ENCODE measurements at places on chromosomes 12 and 14. TPM values are rescaled to one million over a fixed set of nuclear protein-coding genes. Genes with fewer than 3 reads are reported as not detected.

DNA sequence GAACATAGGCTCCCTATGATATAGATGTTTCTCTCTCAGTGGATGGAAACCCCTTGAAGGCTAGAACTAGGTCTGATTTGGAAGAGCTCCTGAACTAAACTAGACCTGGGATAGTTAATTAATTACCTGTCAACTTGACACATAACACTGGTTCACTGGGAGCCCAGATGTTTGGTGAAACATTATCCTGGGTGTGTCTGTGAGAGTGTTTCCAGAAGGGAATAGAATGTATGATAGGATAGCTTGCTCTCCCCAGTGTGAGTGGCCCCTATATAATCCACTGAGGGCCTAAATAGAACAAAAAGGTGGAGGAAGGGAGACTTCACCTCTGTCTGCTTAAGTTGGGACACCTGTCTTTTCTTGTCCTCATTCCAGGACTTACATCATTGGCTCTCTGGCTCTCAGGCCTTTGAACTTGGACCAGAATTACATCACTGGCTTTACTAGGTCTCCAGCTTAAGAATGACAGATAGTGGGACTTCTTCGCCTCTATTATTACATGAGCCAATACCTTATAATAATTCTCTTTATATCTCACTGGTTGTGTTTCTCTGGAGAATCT lies 194.1 kb downstream of the KTN1 start:
- no peak for DNase-seq

DNA sequence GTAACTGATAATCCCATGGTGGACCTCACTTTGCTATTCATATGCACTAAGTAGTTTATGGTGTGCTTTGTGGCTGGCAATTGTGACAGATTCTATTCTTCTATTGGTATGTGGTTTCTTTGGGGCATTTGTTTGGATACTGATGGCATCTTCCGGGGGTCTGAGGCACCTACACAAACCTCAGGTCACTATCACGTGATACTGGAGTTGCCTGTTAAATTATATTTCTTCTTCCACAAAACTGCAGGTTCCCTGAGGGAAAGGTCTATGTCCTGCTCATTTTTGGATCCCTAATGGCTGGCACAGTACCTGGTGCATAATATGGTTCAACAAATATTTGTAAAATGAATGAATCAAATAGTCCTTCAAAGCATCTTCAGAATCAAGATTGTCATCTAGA lies 49.5 kb upstream of the HELB start:
- no peak for DNase-seq

GRCh38 chr12:83841620-83842019 lies 1071.0 kb downstream of the SLC6A15 start:
- no peak for DNase-seq

DNA sequence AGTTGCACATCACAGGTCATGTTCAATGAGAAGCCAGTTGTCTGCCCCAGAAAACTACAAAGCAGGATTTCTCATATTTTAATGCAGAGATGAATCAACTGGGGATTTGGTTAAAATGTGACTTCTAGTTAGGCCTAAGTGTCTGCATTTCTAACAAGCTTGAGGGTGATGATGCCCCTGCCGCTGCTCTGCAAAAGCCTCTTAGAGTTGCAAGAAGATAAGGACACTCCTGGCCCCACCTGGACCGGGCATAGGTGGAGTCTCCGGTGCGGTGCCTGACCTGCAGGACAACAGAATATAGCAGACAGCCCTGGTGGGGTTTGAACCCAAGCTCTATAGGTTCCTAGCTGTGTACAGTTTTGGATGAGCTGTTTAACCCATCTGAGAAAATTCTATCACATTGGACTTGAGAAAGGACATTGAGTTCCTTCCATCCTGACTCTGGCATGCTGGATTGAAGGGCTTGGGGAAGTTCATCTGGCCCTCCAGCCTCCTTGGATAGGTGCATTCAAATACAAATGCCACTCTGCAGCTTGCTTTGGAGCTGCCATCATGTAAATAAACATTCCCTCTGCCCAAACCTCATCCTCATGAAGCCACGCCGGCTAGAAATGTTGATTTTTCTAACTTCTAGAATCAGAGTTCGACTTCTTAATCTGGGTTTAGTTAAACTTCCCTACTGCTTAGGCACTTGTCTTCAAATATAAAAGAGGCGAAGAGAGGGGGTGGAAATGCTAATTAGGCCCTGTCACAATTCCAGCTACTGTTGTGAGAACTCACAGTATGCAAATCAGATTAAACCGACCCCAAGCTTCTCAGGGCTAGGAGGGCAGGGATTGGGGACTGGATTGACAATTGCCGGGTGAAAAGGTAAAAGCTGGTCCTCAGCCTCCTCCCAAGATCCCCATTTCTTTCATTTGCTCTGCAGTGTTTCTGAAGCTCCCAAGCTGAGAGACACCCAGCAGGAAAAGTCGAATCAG lies 1225.6 kb downstream of the VRK1 start:
- DNase-seq: no peak

- no peak for DNase-seq
Observed at GRCh38 chr12:94761559-94761958, 111.2 kb upstream of the TMCC3 start.

The SLCO1A2 gene
- total RNA-seq: not detected

GRCh38 chr12:49057888-49058287 lies 2.7 kb downstream of the KMT2D start:
- DNase-seq: no peak

The KRT71 gene
- total RNA-seq: not detected

The ACVR1B gene
- 22.6 TPM for total RNA-seq

The KRT2 gene
- not detected for total RNA-seq

The CEBPE gene
- total RNA-seq: 0.36 TPM

DNA sequence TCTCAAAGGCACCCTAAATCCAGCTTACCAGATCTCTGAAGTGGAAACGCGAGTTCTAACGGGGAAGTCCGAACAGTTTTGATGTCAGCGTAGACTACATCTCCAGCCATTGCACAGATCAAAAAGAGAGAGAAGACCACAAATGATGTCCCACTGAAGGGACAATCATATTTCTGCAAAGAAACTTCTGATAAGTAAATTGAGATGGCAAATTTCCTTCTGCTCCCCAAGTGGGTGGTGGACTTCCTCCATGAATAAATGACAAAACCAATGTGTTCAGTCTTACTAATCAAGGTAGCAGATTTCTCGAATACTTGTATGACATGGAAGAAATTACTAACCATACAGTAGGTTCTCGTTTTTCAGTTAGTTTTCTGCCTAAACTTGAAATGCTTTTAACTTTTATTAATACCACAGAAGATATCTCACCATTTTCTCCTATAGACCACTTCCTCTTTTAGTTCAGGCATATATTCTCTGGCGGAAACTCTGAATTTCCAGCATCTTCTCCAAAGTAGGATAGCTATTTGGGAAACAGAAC lies at the start of gene CLECL1:
CLECL1 (minus strand) TSS at position 177 of the 541 bp plus-strand sequence.
- no peak for DNase-seq

- peak; percentile 69 for DNase-seq
Observed at GRCh38 chr14:76918782-76919394, 92.7 kb downstream of the LRRC74A start.

- no peak for DNase-seq
Observed at GRCh38 chr12:65881965-65882413, 57.7 kb downstream of the HMGA2 start.

DNA sequence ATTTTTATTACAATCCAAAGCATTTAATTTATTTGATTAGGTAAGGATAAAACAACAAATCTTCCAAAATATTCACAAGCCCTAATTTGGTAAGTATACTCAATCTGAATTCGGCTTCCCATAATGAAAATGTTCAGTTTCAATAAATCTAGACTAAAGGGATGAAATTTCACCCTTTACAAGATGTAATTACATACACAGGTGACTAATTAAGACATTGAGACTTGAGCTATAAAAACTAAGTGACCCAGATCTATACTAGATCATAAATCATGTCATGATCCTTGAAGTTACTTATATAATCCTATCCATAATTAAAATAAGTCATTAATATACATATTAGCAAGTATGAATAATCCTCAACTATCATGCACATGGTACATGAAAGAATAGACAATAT lies 36.6 kb downstream of the LRP6 start:
- DNase-seq: no peak

DNA sequence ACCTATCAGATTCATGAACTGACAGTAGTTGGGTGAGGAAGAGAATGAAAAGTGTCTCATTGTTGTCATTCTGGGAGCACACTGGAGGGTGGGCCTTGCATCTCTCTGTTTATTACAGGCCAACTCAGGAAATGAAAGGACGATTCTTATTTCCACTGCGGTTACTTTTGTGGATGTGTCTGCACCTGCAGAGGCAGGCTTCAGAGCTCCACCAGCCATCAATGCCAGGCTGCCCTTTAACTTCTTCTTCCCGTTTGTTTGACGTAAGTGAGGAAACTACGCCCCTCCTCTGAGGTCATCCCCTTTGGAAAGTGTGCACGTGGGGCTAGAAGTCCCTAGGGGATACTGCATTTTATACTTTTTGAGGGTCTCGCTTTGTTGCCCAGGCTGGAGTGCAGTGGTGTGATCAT lies 33.7 kb downstream of the TCTN1 start:
- no peak for DNase-seq

- no peak for DNase-seq
Observed at GRCh38 chr14:75725481-75725880, 64.4 kb downstream of the TTLL5 start.

DNA sequence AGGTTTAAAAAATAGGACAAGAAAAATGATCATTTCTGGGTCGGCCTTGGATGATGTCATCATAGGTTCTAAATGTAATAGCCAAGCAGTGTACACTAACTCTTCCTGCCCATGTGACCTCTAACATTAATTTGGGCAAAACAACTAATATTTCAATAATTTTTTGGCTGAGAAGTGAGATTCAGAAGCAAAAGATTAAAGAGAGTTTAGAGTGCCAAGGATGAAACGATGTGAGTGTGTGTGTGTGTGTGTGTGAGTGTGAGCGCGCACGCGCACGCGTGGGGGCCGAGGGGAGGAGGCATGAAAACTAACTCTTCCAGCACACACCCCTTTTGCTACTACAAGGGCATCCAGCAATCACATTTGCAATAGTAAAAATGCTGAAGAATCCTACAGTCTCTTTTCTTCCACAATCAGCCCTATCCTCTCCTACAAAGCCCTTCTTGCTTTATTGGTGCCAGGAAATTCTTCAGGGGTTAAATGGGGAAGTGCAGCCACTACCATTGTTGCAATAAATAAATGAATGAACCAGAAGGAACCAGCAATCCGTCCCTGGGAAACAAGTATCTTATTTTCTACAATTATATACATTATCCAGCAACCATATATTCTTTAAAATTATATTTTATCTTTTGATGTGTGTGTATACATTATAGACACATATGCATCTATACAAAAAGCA lies 52.9 kb downstream of the PEBP1 start:
- no peak for DNase-seq

The SERPINA10 gene
- not detected for total RNA-seq

All from omental fat pad (tissue), 4 donors.